ENCODE measurements at places on chromosomes 2 and 18.

- DNase-seq = no peak
Measured at GRCh38 chr2:180413336-180413735, 406.2 kb upstream of the CWC22 start.

- no peak for DNase-seq
Measured at GRCh38 chr2:159091381-159091780, 122.9 kb downstream of the TANC1 start.

GRCh38 chr2:118047380-118047826 lies 33.5 kb upstream of the CCDC93 start:
- DNase-seq = no peak

- DNase-seq = no peak
Measured at GRCh38 chr2:231393149-231394131, 2.1 kb upstream of the B3GNT7 start.

- no peak for DNase-seq
Measured at GRCh38 chr2:86477349-86477748, 36.2 kb downstream of the KDM3A start.

GRCh38 chr18:13335903-13336302 lies 117.3 kb downstream of the LDLRAD4 start:
- DNase-seq = no peak

DNA sequence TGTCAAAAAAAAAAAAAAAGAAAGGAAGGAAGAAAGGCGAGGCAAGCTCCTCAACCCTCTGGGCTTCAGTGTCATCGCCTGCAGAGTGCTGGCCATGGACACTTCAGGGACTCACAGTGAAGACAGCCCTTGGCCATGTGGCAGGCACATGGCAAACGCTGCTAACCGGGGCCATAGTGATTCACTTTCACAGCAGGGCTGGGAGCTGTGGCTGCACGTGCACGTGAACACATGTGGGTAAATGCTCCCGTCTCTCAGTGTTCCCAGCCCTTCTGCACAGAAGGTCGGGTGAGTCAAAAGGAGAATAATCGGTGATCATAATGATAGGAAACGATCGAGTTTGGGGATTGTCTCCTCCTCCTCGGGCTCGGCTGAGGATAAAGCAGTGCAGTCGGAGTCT lies 46.1 kb upstream of the UBE2F start:
- no peak for DNase-seq

DNA sequence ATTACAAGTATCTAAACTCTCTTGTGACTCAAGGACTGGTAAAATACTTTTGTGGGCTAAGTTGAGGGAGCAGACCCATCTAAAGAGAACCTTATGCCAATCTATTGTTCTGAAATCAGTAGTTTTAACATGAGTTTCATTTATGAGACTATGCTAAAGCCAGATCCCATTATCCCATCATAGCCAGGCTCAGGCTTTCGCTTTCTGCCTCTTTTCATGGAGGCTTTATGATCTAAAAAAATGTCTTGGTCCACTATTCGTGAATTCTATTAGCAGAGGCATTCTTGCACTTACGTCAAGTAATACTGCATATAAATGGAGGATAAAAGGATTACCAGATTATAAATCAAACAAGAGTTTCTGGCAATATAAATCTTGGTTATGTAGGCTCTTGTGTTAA lies 1636.9 kb upstream of the ACVR2A start:
- DNase-seq = no peak

DNA sequence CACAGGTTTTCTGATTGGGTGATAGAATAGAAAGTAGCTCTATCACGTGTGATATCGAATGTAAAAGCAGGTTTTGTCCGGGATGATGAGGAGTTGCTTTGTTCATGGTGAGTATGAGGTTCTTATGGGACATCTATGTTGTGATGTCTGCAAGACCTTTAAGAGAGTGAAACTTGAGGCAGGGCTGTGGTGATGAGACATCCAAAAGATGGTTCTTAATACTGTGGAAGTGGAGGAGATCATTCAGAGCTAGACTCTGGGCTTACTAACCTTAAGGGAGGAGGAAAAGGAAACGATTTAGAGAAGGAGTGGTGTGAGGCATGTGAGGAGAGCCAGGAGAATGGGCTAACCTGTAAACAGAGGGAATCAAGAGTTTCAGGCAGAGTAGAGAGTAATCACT lies 92.0 kb downstream of the WDR7 start:
- DNase-seq = no peak

DNA sequence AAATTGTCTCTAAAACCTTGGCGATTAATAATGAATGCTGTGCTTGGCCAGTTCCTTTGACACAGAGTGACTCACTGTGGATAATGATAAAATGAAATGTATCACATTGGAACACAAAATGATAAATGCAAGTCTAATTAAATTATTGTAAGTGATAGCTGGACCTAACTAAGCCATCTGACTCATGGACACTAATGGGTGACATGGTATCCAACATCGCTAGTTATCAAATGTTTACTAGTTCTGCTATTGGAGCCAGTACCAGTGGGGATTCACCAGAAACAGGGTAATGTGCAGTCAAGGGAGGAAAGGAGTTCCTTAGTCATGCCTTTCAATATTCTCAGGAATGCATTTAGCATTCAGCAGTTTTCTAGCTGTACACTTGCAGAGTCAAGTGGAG lies 736.3 kb upstream of the ACVR2A start:
- no peak for DNase-seq

DNA sequence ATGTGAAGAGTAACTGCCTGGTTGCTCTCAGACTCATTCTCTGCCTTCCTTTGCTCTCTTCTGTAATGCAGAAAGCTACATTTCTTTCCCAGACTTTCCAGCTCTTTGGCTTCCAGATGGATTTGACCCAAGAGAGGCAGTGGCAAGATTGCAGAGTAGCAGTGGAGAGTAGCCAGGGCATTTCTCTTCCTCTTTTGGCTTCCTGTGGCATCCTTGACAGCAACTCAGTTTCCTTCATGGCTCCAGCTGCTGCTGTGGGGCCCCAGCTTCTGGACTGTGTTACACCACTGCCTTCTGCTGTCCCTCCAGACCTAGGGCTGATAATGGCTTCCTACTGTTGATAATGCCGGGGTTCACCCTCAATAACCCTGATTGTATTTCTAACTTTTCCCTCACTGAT lies 469.4 kb upstream of the SPRED2 start:
- no peak for DNase-seq

- no peak for DNase-seq
Measured at GRCh38 chr2:237132799-237133198, 47.1 kb downstream of the COPS8 start.

- DNase-seq = no peak
Measured at GRCh38 chr2:40431600-40431955, 20.3 kb downstream of the SLC8A1 start.

DNA sequence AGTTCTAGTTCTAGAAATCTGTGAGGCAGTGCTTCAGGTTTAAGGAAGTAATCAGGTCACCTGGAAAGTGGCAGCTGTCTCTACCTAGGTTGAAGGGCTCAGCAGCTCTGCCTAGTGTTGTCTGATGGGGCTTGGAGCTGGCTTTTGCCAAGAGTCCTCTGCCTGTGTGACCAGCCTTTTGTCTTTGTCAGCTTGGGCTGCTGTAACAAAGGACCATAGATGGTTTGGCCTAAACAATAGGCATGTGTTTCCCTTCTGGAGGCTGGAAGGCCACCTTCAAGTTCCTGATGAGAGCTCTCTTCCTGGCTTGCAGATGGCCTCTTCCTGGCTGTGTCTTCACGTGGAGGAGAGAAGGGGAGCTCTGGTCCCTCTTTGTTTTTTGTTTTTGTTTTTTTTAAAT lies 13.3 kb downstream of the UBE2F start:
- DNase-seq = no peak

DNA sequence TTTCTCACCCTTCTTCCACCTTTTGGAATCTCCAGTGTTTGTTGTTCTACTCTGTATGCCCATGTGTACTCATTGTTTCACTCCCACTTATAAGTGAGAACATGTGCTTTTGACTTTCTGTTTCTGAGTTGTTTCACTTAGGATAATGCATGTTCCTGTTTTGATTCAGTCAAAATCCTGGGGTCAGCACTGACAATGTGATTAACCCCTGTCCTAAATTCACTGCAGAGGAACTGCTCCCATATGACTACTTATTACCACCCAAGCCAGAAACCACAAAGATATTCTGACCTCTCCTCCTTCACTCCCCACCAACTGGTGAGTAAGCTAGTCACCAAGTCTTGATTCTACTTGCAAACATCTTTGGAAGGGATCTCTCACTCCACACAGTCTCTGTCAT lies 251.4 kb upstream of the TCF4 start:
- DNase-seq = no peak

GRCh38 chr18:7267973-7268372 lies 37.1 kb downstream of the LRRC30 start:
- no peak for DNase-seq

GRCh38 chr2:149068996-149069888 lies 30.7 kb downstream of the LYPD6B start:
- DNase-seq = peak; percentile 86

DNA sequence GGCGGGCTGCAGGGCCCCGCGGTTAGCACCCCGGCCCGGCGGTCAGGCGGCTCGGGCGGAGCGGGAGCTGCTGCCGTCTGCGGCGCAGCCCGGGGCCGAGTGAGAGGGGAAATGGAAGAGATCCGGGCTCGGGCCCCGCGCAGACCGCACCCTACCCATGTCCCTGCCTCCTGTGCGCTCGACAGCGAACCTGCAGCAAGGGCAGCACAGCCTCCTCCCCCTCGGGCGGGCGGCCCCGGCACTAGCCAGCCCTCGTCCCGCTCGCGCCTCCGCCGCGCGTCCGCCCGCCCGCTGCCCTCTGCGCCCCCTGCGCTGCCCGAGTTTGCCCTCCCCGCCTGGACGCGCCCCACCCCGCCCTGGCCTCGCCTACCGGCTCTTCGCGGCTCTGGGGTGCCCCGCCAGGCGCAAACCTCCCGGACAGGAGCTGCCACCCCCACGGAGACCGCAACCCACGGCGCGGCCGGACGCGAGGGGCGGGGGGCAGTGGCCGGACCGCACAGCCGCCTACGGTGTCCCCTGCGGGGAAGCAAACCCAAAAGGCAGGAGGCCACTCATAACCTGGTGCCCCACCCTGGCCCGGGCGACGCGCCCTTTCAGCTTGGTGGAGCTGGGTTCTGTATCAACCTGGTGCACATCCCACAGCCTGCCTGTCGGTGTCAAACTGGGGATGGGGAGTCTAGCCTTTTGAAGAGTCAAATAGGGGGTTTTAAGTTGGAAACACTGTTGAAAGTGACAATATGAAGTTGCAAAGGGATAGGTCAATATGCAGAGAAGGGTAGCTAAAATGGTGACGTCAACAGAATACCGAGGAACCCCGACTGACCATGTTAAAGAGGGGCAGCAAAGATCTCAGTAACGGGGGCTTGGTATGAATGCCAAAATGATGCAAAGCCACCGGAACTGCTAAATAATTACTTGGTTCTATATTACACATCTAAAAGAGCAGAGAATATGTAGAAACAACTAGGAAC lies at the start of gene IHH:
Gene IHH, minus strand, starts transcription at position 101 of the 971 bp plus-strand sequence. CDS start 454 bp downstream, outside the sequence.
- DNase-seq = no peak

- DNase-seq = no peak
Measured at GRCh38 chr2:24363301-24363700, 3.0 kb upstream of the ITSN2 start.

GRCh38 chr2:147365622-147366021 lies 479.2 kb upstream of the ACVR2A start:
- DNase-seq = no peak

GRCh38 chr2:235495373-235496238 lies 1.8 kb downstream of the AGAP1 start:
- DNase-seq = no peak

- DNase-seq = no peak
Measured at GRCh38 chr2:61722800-61723199, 131.1 kb downstream of the FAM161A start.

GRCh38 chr2:8575038-8575833 lies 106.6 kb upstream of the ID2 start:
- no peak for DNase-seq

- DNase-seq = no peak
Measured at GRCh38 chr18:35345460-35345921, 1.3 kb upstream of the ZNF24 start.

- no peak for DNase-seq
Measured at GRCh38 chr2:15048000-15048399, 415.5 kb downstream of the LRATD1 start.

DNA sequence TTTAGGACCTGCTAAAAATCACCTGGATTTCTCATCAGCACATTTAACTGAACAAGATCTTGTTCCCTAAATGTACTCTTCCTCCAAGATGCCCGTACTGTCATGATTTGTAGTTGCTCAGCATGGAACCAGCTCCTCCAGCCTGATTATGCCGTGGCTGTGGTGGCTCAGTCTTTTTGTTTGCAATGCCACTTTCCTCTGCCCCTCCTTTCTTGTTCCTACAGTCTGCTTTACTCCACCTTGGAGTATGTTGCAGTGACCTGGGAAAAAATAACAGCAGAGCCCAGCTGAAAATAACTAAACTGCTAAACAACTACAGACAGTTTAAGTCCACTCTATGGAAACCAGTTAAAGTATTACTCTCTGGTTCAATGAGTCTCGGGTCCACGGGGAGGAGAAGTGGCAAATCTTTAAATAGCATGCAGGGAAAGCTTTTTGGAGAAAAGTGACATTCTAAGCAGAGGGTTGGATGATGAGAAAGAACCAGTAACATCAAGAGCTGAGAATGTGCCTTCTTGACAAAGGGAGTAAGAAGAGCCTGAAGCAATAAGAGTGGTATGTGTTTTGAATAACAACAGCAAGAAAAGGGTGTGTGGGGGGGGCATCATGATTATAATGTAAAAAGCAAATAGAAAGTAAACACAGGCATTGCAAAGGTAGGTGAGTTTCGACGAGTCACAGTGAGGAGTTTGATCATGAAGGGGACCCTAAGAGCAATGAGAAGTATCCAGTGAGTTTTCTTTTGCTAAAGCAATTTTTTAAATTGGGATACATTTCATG lies 225.7 kb downstream of the TMX3 start:
- no peak for DNase-seq

GRCh38 chr2:158969162-158969714 lies 798 bp downstream of the TANC1 start:
- no peak for DNase-seq

- DNase-seq = no peak
Measured at GRCh38 chr2:151792589-151792988, 35.6 kb downstream of the ARL5A start.

DNA sequence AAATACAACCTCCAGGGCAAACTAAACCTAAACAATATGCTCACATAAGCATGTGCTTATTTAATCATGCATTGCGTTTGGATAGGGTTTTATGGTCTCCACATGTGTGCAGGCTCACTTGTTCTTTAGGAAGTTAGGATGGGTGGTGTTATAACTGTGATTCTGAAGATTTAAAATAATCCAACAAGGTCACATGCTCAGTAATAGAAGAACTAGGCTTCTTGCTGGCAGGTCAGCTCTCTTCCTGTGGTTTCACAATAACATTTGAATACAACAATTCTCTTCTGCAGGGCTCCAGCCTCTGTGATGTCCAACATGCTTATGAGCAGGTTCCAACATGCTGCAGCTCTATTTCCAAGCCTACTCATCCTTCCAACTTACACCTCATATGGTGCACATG lies 84.0 kb downstream of the MYL12B start:
- peak; percentile 77 for DNase-seq

GRCh38 chr2:179796213-179797007 lies 65.0 kb downstream of the ZNF385B start:
- DNase-seq = no peak

All from epithelial cell of prostate (primary cell).